Cerebellar cortex (tissue), 1 donor: ENCODE measurements at places on chromosomes 6 and 20.

- DNase-seq = no peak
Observed at GRCh38 chr6:93794166-93794565, 374.8 kb upstream of the EPHA7 start.

DNA sequence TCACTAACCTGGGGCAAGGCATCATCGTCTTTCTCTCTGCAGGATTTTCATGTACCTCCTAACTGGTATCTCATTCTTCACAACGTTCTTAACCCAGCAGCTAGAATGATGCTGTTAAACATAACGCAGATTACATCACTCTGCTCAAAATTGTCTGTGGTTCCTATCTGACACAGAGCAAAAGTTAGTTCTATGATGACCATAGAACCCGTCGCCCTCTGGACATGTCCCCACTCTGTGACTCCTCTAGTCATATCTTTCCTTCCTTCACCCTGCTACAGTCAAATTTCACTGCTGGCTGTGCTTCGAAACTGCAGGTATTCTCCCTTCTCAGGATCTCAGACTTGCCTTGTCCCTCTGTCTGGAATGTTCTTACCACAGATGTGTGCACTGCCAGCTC, 87.4 kb upstream of the TPD52L1 start:
- no peak for DNase-seq

DNA sequence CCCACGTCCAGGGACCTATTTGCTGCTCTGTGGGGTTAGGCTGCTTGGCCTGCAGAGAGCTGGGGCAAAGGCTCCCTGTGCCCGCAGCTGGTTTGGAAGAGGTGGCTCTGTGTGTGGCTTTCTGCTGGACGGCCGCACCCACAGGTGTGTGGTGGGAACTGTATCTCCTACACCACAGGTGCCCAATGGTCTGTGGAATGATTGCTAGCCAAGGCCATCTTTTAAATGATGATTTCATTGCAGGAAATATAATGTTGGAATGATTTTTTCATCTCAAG, 178.4 kb downstream of the DLL1 start:
- no peak for DNase-seq

DNA sequence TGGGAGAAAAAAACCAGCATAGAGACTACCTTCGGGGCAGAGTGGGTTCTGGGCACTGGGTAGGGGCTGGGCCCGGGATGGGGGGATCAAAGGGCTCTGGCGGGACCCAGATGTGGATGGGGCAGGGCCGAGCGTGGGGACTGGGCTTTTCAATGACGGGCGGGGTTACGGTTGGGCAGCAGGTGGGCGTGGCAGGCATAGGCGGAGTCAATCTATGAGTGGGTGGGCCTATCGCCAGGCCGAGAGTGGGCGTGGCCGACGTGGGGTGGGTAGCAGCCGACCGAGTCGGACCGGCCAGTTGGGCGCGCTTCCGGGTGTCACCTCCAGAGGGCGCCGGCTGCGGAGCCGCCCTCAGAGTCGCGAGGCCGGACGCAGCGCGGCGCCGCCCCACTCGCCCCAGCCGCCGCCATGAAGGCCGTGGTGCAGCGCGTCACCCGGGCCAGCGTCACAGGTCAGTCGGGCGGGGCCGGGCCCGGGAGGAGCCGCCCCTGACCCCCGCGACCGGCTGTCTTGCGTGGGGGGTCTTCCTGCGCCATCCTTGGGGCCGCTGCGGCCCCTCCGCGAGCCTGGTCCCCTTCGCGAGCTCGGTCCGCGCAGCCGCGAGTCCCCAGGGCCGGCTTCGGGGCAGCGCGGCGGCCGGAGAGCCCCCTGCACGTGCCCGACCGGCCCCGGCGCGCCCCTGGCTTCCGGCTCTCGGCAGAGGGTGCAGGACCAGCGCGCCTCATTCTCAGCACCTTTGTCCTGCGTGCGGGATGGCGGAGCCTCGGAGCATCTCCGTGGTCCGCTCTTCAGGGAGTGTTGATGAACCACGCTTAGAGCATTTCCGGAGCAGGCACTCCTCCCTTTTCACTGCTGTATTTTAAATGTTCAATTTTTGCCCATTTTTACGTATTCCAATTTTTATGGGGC, at the start of gene DTD1:
TSS of gene DTD1 (plus strand) at position 390 of the 909 bp plus-strand sequence. CDS start at position 409, 19 bp downstream.
- DNase-seq = peak; percentile 92

- DNase-seq = no peak
Observed at GRCh38 chr20:56949318-56949717, 317.1 kb downstream of the BMP7 start.

- peak; percentile 86 for DNase-seq
Observed at GRCh38 chr6:109428889-109429477, 11.4 kb downstream of the PPIL6 start.

- no peak for DNase-seq
Observed at GRCh38 chr6:168328086-168328485, 8.5 kb upstream of the DACT2 start.

DNA sequence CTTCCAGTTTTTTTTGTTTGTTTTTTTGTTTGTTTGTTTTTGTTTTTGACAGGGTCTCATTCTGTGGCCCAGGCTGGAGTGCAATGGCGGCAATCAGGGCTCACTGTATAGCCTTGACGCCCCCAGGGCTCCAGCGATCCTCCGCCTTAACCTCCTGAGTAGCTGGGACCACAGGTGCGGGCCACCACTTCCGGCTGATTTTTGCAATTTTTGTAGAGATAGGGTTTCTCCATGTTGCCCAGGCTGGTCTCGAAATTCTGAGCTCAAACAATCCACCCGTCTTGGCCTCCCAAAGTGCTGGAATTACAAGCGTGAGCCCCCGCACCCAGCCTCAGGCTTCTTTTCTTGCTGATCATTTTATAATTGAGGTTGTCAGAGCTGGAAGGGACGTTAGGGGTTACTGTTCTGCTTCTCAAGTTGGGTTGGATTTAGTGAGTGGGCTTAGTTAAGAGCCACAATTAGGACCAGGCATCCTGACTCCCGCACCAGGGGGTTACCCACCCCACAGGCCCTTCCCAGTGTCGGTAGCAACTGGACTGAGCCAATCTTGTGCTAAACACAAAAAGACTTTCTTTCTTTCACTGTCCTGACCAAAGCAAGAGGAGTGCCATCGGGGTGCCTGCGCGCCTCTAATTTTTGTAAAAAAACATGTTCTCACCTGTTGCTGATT, 13.1 kb upstream of the ZSCAN9 start:
- peak; percentile 8 for DNase-seq

- DNase-seq = no peak
Observed at GRCh38 chr6:53441035-53441493, 92.3 kb upstream of the ELOVL5 start.

- DNase-seq = no peak
Observed at GRCh38 chr20:53984356-53985149, 85.8 kb downstream of the BCAS1 start.

GRCh38 chr6:128932061-128932460, 49.1 kb downstream of the LAMA2 start:
- no peak for DNase-seq

DNA sequence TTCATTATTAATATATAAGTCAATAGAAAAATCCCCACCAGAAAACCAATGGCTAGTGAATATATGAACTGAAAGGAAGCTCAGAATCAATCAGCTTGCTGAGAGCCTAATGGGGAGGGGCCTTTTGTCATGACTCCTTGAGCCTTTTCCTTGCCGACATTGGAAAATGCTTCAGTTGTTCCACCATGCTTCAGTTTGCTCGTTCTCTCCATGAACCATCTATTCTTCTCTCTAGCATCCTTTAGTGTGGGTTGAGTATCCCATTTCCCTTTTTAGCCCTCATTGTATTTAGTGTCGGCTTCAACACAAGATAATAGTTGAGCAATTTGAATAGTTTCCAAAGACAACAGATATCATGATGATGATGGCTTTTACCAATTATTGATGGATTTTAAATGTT, 139.9 kb downstream of the ADGRG6 start:
- no peak for DNase-seq
